ENCODE measurements at places on chromosomes 5 and 9. TPM values are rescaled to one million over a fixed set of nuclear protein-coding genes. Genes with fewer than 3 reads are reported as not detected.

DNA sequence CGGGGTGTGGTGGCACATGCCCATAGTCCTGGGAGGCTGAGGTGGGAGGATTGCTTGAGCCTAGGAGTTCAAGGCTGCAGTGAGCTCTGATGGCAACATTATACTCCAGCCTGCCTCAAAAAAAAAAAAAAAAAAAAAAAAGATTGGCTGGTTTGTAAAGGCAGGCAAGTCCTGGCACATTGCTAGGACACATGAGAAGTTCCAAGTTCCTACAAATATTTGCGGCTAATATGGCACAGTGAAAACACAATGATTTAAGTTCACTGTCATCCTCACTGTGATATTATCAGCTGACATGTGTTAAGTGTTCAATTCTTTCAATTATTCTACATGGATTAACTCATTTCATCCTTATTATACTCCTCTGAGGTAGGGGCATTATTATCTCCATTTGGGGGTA, 20.1 kb downstream of the TMEM268 start:
- DNase-seq = no peak

DNA sequence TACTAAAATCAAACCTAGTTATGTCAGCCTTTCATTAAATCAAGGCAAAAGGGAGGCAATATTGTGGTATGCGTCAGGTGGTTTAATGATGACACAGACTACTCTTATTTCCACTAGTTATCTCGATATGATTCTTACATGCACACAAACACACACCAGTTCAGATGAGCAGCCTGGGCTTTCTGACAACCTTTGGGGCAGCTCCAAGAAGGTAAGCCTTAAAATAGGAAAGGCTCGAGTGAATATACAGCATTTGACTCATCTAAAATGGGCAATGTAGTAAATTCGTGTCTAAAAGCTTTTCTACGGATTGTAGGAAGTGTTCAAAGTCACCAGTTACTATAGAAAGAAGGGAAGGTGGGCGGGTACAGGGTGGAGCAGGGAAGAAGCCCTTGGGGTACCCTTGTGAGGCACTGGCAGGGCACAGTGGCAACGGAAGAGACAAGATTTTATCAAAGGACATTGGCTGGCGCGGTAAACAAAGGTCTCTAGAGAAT, 1.9 kb downstream of the ANKH start:
- DNase-seq = no peak

DNA sequence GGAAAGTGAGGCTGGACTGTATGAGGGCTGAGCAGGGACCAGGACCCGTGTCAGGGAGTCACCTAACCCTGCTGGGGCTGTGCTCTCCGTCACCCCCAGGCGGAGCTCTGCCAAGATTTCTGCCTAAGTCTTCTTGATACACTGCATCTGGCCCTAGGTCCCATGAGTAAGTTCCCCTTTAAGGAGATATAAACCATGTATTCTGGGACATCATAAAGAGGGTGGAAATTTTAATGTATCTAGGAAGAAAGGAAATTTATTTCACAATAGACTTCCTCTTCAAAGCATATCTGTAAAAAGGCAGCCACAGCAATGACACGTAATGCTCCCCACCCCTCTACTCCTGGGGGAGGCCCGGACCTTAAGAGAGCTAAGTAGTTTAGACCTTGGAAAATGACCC, 183.4 kb downstream of the FBXL7 start:
- peak; percentile 26 for DNase-seq

DNA sequence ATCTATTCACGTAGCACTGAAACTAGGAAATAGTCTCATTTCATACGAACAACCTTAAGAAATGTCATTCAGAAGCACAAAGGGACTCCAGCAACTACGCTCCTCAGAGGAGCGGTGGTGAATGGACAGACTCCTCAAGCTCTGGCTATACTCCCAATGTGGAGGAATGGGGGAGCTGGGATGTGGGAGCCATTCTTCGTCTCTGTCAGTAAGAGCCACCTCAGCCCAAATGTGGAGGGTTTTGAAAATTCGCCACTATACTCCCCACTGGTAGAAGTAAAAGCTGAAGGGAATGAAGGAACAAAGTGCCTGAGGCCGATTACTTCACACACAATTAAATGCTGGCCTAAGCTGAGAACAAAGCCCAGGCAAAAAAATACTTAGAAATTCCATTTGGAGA, 96.3 kb downstream of the ADAMTS12 start:
- no peak for DNase-seq

- no peak for DNase-seq
Observed at GRCh38 chr9:84966876-84967830, 297.6 kb downstream of the NTRK2 start.

DNA sequence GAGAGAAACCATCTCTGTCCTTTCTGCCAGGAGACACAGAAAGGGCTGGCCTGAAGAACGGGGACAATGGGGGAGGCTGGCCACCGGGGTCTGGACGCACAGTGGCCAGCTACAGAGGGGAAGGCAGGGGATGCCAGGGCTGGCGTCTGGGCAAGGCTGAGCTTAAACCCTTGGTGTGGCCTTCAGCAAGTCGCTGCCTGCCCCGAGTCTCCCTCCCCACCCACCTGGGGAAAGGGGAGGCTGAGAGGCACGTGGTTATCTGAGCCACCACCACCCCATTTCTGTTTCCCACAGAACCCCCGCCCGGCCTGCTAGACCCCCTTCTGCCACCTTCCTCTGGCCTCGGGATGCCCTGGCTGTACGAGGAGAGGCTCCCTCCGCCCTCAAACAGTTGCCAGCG, 115.3 kb downstream of the VAV2 start:
- DNase-seq = no peak

DNA sequence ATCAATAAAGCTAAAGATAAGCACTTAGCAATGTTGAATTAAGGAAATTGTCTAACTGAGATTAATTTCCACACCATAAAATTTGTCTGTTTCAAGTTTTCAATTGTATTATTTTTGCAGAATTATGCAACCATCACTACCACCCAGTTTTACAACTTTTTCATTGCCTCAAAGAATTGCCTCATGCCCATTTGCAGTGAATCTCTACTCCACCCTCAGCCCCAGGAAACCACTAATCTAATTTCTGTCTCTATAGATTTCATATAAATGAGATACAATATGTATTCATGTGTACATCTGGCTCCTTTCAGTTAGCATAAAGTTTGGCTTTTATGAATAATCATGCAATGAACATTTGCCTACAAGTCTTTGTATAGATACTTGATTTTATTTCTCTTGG, 72.9 kb downstream of the PTCD2 start:
- DNase-seq = no peak

DNA sequence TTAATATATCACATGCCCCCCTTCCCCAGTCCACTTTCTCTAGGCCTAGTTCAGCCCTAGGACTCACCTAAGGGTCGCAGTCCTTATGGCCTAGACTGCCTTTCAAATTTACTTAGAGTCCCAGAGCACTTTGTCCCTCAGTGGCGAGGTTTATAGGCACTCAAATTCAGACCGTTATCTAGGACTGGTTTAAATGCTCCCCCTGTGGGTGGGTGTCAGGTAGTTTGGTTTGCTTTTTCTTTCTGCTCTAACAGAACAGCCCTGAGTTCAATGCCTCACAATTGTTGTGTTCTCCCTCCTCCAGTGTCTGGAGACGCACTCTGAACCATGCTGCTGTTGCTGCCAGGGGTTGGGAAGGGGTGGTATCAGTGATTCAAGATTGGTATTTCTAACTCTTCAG, 317.1 kb downstream of the MAT2B start:
- DNase-seq = no peak

GRCh38 chr5:76787237-76787636, 31.6 kb upstream of the F2RL1 start:
- DNase-seq = no peak

The ARPC5L gene
- 28.7 TPM for total RNA-seq

All from pulmonary artery endothelial cell (primary cell).